Bronchial smooth muscle cell (primary cell): ENCODE measurements at places on chromosomes 12 and 14. TPM values are rescaled to one million over a fixed set of nuclear protein-coding genes. Genes with fewer than 3 reads are reported as not detected.

The NTN4 gene
- 14.7 and 48.6 TPM in 2 replicates for total RNA-seq

The CCDC88C gene
- total RNA-seq: under 0.01 and 0.09 TPM in 2 replicates

The CCDC177 gene
- 0.09 TPM in 1 of 2 replicates, not detected in the other for total RNA-seq

The OR4N2 gene
- not detected in 2 replicates for total RNA-seq
